ENCODE measurements at places on chromosomes 5 and 9.

DNA sequence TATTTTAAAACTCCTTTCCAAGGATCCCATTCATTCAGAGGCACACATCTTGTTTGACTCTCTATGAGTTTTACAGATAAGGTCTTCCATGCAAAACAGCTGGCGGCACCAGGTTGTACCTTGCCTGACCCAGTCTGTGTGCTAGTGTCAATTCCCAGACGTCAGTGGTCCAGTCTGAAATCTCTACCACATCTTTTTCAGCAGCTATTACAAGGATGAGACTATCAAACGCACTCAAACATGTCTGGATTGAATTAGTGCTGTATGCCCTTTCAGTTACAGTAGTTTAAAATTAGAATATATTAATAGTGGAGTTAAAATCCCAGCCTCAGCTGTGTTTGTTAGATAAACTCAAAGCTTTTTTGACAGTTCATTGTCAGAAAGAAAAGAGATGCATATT is 11.7 kb downstream of the CDC14B start:
- DNase-seq: no peak

- DNase-seq: no peak
These were observed 66.6 kb downstream of the CDC14B start for GRCh38 chr9:96553070-96553469.

GRCh38 chr5:80409367-80409966 is 1.6 kb downstream of the ZFYVE16 start:
- DNase-seq: no peak

- no peak for DNase-seq
These were observed 1402.4 kb upstream of the NUDT12 start for GRCh38 chr5:104965006-104965405.

- DNase-seq: no peak
These were observed 3.6 kb upstream of the DPH7 start for GRCh38 chr9:137582286-137582860.

DNA sequence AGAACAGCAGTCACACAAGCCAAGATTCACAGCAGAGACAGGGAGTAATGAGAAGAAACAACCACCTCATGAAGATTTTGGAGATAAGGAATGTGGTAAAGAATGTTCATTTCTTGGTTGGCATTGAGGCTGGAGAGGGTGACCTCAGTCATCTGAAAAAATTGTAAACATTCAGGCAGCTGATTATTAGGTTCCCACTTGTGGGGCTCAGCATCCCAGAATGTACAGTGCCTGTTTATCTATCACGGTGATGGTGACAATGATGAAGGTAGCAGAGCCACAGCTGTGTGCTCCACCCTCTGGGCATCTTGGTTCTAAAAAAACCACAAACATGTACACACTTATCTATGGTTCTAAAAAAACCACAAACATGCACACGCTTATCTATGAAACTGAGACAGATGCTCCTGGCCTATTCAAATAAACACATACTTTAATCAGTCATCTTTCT is 143.9 kb upstream of the MOCS2 start:
- no peak for DNase-seq

DNA sequence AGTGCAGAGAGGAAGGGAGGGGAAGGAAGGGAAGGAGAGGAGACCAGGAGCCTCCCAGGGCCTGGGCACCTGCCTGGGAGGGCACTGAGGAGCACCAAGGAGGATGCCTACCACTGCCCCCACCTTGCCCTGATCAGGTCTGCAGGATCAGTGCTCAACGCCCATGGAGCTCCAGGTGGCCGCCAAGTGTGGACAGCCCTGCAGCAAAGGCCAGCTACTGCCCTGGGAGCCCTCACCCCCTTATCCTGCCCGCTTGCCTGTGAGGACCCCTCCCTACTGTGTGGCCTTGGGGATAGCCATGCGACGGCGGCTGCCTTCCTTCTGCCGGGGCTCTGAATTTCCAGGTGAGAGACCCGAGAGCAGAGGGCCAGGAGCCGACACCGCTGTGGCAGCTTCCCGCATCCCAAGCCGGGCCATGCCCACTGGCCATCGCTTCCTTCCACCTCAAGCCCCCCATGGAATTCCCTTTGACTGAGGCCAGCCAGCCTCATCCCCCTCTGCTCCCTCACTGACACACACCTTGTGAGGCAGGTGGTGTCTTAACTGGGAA is 12.4 kb downstream of the ADAMTS2 start:
- no peak for DNase-seq

- no peak for DNase-seq
These were observed 247.7 kb downstream of the PJA2 start for GRCh38 chr5:109161914-109162683.

DNA sequence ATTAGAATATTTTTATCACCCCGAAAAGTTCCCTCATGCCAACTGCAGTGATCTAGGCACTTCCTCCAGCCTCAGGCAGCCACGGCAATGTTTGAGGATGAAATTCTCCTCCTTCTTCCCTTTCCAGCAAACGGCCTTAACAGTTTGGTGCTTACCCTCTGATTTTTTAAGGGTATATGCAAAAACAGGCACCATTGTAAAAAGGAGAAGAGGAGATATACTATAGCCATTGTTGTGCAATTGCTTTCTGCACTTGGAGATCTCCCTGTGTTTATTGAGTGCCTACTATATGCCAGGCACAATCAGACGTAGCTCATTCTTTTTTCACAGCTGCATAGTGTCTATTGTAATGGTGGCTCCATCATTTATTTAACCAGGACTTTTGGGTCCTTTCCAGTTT is 29.4 kb downstream of the GSN start:
- DNase-seq: no peak

DNA sequence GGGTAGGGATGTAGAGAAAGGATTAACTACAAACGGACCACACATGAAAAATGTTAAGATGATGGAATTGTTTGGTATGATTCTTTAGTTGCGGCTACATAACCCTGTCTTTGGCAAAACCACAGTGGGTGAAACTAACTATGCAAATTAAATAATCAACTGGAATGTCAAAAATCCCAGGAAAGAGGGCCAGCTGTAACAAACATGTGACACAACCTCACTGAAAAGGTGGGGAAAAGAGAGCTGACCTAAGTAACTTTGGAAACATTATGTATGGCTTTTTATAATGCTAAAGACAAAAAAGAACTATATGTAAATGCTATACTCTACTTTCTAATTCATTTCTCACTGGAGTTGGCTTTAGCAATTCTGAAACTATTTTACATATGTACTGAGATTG is 252.0 kb downstream of the MRPS30 start:
- DNase-seq: no peak

DNA sequence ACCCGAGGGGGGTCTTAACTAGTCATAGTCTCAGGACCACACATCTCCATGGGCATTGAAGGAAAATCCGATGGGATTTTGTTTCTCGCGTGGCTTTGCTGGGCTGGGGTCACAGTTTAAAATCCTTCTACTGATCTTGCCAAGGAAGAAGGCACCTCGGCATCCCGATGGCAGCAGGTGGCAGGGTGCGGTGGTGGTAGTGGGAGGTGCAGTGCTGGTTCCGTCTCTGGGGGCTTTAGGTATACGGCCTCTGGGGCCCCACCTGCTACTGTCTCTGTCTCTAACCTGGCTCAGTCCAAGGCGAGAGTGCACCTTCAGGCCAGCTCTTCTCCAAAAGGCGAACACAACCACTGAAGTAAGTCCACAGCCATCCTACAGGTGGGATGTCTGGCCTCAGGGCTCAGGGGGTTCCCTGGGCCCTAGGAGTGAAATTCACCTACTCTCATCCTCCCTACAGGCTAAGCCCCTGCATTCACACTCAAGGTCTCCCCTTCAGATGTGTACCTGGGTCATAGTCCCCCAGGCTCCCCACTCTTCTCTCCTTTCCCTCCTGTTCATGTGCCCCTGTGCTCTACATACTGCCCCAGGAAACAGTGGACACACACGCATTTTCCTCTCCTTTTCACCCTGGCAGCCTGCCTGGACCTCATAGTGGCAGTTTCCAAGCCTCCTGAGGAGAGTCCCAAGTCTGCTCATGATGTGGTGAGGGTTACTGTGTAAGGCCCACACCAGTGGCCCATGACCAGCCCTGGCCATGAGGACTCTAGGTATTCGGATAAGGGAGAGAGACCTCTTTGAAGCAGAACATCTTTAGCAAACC is 736 bp upstream of the FCN2 start:
- no peak for DNase-seq

- DNase-seq: no peak
These were observed 47.1 kb downstream of the SH3RF2 start for GRCh38 chr5:145983446-145983845.

- DNase-seq: peak; percentile 33
These were observed 831 bp downstream of the INPP5E start for GRCh38 chr9:136438548-136439480.

DNA sequence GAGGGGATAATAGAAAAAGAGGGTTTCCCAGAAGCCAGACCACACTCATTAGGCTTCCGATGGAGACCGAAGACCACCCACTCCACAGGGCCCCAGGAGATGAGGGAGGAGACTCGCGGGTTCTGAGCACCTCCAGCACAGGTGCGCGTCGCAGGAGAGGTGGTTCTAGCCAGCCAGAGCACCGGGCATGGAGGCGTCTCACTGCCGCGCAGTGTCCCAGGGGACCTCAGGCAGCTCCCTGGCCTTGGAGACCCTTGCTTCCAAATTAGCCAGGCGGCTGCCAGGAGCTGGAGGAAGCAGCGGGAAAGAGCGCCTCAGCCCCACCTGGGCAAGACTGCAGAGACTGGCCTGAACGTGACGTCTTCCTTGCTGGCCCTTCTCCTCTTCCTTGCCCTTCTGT is 115.4 kb upstream of the FBXL7 start:
- DNase-seq: no peak

GRCh38 chr9:75588808-75589207 is 301.7 kb upstream of the PCSK5 start:
- no peak for DNase-seq

- DNase-seq: no peak
These were observed 89.1 kb upstream of the OTULINL start for GRCh38 chr5:14492331-14492964.

- DNase-seq: no peak
These were observed 161.0 kb downstream of the ISL1 start for GRCh38 chr5:51544031-51544785.

- DNase-seq: peak; percentile 63
These were observed 98.7 kb downstream of the RAPGEF6 start for GRCh38 chr5:131536211-131536826.

DNA sequence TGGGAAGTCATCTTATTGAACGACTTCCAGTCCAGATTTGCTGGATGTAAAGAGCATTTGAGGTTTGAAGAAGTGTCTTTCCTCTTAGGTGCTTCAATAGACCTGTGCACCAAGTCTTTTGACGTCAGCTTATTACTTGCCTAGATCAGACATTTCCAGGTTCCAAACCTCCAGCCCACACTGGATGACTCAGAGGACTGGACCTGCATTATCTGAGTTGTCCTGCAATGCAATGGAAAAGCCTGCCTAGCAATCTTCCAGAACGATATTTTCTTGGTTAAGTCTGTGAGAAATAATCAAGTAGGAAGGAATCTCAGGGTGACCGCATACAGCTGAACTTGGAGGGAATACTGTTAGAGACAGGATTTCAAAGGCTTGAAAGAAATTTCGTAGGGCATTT is 147.2 kb upstream of the MOCS2 start:
- no peak for DNase-seq

DNA sequence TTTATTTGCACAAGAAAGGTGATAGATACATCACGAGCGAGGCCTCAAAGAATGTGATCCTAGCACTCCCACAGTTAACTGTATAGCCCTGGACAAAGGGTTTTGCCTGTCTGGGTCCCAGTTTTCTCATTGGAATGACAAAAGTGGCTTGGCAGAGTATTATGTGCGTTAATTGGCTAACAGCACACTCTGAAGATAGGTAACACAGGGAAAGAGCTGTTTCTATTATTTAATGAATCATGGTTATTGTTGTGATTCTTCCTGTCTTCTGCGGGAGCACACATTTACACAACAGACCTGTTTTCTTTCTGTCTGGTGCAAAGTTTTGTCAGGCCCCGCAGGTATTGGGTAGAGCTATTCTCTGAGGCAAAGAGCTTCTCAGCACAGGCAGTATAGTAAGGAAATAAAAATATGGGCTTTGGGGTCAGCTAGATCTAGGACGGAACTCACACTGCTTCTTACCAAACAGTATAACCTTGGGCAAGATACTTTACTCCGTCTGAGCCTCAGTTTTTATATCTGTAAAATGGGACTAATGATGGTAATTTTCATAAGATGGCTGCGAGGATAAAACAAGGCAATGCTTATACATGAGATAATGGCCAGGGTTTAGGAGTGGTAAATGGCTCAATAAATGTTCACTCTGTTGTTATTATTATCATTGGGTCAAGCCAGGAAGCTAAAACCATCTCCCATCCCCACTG is 78.9 kb downstream of the PLAC8L1 start:
- DNase-seq: no peak

DNA sequence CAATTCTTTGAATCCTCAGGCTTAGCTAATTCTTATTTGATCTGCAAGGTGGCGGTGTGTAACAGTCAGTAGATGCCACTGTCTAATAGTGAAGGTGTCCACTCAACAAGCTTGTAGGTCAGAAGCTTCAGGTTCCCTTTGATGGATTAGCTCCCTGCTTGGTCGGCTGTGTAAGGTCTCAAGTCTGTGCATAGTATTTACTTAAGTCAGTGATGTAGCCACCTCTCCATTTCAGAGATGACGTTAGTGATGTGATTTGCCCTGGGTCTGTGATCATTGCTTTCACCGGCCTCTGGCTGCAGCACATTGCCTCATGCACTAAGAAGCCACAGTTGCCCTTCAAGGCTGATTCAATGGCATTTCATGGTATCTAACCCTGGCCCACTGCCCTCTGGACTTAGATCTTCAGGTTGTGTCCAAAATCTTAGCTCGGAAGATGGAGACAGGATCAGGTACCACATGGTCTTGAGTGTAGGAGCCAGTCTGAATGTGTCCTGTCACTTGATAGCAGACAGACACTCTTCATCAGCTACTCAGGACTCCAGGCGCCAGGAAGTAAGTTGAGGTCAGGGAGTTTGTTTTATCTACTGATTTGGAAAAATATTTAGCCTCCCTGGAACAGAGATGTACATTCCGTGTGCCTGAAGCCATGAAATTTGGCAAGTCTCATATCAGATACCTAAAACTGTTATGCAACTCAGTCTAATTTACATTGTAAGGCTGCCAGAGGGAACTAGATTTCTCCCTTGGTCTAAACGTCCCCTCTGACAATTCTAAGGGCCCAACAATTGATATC is 42.9 kb downstream of the SUB1 start:
- DNase-seq: no peak

GRCh38 chr9:26158631-26159150 is 480.4 kb upstream of the TUSC1 start:
- DNase-seq: no peak

- no peak for DNase-seq
These were observed 1.9 kb downstream of the HOMER1 start for GRCh38 chr5:79512049-79512448.

Data from NCI-H2171 (cell line).